HS-5 (cell line): ENCODE measurements at places on chromosomes 5 and 9.

- DNase-seq: no peak
Observed at GRCh38 chr5:172564883-172565282, 76.2 kb upstream of the NEURL1B start.

GRCh38 chr9:2798423-2798822 lies 45.5 kb downstream of the PUM3 start:
- DNase-seq: no peak

GRCh38 chr9:23555851-23556250 lies 270.2 kb downstream of the ELAVL2 start:
- no peak for DNase-seq

DNA sequence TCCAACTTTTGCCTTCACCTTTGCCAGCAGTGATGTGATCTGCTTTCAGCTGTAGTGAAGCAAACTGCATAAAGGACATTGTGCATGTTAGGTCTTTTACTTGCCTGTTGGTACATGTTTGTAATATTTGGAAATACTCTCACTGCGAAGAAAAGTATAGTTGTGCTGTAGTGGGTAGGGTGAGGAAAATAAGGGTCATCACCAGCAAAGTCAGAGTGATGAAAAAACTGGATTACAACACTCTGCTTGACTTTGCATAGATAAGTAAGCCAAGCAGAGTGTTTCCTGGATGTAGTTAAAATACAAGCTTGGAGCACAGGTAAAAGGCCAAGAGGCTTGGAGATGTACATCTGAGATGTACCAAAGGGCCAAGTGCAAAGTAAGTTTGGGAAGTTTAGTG lies 16.7 kb downstream of the TGFBR1 start:
- DNase-seq: no peak

GRCh38 chr5:73116506-73116905 lies 3.9 kb upstream of the TMEM171 start:
- no peak for DNase-seq

DNA sequence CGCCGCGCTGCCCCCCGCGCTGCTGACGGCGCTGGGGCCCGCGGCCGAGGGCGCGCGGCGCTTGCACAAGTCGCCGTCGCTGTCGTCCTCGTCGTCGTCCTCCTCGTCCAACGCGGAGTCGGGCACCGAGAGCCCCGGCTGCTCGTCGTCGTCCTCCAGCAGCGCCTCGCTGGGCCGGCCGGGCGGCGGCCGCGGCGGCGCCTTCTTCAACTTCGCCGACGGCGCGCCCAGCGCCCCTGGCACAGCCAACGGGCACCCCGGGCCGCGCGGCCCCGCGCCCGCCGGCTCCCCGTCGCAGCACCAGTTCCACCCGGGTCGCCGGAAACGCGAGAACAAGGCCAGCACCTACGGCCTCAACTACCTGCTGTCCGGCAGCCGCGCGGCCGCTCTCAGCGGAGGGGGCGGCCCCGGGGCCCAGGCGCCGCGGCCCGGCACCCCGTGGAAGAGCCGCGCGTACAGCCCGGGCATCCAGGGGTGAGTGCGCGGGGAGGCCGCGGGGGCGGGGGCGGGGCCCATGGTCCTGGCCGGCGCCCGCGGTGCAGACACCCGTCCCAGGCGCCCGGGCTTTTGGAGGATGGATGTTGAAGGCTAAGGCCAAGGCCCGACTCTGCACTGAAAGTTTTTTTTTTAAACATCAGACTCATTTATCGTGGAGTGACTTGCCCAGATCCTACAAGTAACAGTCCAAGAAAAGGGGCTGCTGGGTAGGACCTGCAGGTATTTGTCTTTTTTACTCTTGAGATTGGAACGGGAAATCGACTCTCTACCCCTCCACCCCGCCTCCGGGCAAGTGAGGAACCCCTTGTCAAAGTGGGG lies 1.2 kb downstream of the TENT4A start:
- DNase-seq: no peak

GRCh38 chr5:89397096-89397495 lies 514.1 kb upstream of the MEF2C start:
- peak; percentile 24 for DNase-seq
